ENCODE measurements at places on chromosomes 1 and 21. TPM values are rescaled to one million over a fixed set of nuclear protein-coding genes. Genes with fewer than 3 reads are reported as not detected.

The TRPM2 gene
- polyA plus RNA-seq: 1.7 TPM

The IKBKE gene
- polyA plus RNA-seq: 9.9 TPM

The TMEM51 gene
- 7.4 TPM for polyA plus RNA-seq

The PRKCZ gene
- polyA plus RNA-seq: 34.3 TPM

The LYPLA2 gene
- polyA plus RNA-seq: 63.7 TPM
